ENCODE measurements at places on chromosomes 2 and 18.

DNA sequence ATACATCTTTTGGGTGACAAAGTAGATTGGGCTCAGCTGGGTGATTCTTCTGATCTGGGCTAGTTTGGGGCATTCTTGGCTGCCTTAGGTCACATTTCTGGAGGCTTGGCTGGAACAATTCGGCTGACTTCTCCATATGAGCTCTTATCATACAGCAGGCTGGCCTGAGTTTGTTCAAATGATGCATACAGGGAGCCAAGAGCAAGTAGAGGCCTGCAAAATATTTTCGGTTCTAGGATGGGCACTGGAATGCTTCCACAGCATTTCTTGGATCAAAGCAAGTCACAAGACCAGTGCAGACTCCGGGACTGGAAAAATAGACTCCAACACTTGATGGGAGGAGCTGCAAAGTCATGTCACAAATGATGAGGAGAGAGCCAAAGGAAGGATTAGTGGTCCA, 98.4 kb downstream of the SCG2 start:
- DNase-seq = no peak

- DNase-seq = no peak
Measured at GRCh38 chr2:240162939-240163714, 22.7 kb upstream of the OTOS start.

DNA sequence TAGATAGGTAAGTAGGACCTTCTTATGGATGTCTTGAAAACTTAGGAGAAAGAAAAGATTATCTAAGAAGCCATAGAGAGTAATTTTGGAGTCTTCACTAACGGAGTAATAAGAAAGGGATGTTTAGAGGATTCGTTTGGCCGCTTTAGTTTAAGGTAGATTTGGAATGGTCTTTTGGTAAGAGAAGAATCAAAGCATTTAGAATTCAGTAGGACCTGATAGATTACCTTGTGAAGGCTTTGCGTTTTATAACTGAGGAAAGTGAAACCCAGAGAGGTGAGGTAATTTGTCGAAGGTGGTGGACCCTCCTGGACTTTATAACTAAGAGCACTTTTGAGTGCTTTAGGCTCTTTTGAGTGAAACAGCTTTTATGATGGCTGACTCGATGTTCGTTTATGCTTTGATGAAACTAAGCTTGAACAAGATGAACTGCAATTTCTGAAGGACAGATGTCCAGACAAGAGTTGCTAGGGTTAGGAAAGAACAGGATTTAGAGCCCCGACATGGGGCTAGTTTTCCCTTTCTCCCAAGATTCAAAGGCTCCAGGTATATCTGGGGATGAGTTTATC, 1.3 kb downstream of the MYL12B start:
- no peak for DNase-seq

- DNase-seq = no peak
Measured at GRCh38 chr18:48840491-48840877, 110.3 kb downstream of the SMAD7 start.

DNA sequence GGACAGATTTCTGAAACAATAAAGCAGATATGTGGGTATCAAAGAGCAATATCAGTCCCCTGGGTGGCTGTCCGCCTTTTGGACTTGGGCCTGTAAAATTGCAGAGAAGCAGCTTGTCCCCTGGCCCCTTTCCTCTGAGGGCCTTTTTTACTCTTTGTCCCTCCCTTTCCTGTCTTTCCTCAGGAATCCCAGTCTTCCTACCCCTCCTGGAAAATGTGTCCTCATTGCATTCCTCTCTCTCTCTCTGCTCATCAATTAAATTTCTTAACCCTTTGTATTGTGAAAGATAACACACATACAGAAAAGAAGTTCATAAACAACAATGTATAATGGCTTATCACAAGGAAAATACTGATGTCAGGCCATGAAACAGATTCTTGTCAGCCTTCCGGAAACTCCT, 3.0 kb upstream of the GRB14 start:
- no peak for DNase-seq

DNA sequence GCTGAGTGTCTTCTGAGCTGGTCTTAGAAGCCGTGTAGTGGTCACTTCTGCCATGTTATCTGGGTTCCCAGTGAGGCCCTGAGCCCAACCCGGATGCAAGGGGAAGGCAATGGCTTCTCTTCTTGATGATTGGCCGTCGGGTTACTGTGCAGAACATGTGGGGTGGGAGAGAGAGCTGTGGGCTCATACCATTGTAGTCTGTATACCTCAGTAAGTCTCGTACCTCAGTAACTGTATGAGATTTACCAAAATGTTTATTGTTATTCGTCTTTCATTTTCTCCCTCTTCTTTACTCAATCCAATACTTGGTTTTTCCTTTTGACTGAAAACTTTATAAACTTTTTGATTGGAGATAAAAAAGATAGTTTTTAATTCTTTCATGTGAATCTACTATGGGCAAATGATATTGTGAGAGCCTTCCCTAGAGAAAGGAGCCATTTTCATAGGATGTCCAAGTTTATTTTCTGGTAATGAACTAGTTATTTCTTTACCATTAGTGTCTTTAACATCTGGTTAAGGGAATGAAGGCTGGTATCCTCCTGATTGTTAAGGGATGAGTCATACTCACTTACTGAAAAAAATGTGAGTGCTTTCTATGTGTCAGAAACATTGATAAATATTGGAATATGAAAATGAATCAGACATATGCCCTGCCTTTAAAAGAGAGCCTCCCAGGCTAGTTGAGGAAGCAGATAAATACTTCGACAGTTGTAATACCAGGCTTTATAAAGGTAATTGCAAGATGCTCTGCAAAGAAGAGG, 129.9 kb downstream of the PRPF40A start:
- no peak for DNase-seq

GRCh38 chr2:9150568-9150900, 56.1 kb upstream of the ASAP2 start:
- DNase-seq = no peak

GRCh38 chr2:41924024-41924423, 123.8 kb upstream of the PKDCC start:
- no peak for DNase-seq

GRCh38 chr2:101330253-101330933, 21.9 kb upstream of the RNF149 start:
- no peak for DNase-seq

DNA sequence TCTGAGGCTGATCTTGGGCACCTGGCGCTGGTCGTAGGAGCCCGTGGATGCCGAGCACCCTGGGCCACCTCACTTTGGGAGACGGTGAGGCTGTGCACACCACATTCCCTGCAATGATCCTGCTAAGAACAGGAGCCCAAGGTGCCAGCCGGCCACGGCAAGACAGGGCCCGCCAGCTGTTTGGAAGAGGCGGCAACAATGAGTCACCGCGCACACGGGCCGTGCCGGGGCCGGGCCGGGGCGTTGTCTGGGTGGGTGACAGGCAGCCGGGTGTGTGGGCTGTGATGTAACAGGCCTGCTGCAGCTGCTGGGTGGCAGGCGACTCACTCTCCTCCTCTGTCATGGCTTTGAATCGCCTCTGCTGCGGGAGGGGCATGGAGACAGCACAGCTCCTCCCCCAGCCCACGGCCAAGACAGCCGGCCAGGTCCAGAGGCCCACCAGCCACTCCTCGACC, 49.7 kb upstream of the ODC1 start:
- no peak for DNase-seq

All from Karpas-422 (cell line).